ENCODE measurements at places on chromosomes 11 and 22.

GRCh38 chr11:2513441-2513840, 68.6 kb downstream of the KCNQ1 start:
- DNase-seq = no peak

DNA sequence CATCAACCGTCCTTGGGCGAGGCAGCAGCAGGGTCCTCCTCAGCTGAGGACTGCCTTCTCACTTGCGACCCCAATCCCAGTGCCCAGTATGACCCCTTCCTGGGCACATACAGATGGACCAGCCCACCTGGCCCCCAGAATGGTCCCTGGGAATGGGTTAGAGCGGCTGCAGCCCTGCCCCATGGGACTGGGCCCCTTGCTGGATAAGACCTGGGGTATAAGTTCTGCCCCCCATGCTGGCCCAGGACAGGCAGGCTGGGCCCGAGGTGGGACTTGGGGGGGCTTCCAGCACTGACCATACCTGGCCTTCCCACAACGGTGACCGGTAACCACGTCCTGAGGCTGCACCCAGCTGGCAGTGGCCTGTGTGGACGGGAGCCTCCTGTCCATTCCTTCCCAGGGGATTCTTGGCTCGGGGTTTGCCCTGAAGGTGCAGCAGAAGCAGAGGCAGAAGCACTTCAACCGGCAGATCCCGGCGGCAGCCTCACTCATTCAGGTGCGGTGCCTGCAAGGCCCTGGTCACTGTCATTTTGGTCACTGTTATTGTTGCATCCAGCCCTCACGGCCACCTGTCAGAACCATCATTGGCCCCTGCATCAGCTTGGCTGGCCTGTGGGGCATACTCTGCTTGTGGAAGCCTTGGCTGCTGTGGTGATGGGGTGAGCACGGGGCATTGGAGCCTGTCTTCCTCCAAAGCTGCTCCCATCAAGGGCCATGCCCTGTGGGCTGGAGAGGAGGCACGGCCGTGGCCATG, 114.8 kb downstream of the KCNQ1OT1 start:
- DNase-seq = no peak

DNA sequence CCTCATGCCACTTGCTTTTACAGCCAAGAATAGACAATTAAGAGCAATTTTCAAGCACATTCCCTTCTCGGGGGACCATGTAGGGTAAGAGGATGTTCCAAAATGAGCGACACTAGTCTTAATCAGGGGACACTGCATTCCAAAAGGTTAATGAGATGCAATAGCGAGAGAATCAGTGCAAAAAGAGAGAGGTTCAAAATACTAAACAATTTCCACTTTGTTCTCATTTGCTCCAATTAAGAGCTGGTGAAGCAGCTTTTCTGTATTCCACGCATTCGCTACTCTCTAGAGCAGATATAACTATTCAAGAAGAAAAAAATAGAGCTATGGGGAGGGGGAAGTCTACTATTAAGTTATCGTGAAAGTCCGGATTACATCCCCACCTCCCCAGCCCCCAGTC, 811 bp downstream of the LRRC4C start:
- no peak for DNase-seq

DNA sequence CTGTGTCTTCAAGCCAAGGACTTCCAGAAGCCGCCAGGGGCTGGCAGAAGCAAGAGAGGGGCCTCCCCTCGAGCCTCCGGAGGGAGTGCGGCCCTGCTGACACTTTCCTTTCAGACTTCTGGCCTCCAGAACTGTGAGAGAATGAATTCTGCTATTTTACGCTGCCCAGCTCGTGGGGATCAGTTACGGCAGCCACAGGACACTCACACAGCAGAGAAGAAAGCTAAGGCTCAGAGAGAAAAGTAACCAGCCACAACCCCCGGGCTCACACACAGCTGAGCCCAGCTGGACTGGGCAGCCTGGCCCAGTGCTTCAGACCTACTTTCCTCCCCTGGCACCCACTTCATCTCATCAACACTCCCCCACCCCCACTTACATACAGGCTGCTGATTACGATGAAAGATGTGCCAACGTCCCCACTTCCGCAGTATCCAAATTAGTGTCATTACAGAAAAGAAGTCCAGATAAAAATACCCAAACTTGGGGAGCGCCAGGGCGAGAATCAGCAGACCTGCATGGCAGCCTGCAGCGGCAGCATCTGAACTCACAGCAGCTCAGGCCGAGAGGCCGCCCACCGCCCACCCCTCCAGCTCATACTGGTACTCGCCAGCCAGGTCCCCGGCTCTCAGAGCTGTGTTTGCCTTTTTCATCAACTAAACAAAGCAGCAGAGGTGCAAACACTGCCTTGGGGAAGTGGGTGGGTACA, 15.3 kb downstream of the PHF21B start:
- no peak for DNase-seq

- peak; percentile 55 for DNase-seq
Measured at GRCh38 chr11:69888483-69889181, 69.4 kb upstream of the FGF3 start.

DNA sequence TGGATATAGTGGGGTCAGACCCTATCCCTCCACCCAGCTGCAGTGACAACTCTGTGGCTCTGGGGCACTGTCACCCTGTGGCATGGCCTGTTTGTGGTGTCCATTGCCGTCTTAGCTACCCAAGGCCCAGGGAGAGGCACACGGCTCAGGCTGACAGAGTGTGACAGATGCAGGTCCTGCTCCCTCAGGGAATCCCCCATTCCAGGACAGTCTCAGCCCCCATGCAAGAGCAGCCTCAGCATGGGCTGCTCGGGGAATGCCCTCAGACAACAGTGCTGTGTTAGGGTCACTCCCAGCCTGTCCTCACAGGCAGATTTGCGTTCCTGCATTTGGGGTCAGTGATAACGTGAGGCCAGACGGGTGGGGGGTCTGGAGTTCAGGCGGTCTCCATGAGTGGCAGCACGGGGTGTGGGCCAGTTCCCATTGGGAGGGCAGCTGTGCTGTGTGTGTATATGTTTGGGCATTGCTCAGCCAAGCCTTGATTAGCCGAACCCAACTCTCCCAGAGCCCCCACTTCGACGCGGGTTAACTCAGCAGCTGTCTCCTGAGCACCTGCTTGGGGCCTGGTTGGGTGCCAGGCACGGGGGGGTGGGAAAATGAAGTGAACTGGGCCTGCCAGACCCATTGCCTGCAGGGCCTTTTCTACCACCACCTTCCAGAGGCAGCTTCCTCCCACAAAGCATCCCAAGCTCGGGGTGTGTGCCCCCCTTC, 5.3 kb upstream of the KCNQ1OT1 start:
- DNase-seq = no peak

GRCh38 chr11:126343051-126343450, 12.4 kb upstream of the ST3GAL4 start:
- no peak for DNase-seq

- DNase-seq = peak; percentile 12
Measured at GRCh38 chr11:93330446-93330984, at the start of gene DEUP1. Gene DEUP1 (plus strand): TSS chr11:93330742. CDS start chr11:93332260, 1,518 bp downstream.

- DNase-seq = no peak
Measured at GRCh38 chr11:34277171-34277570, 80.6 kb downstream of the ABTB2 start.

DNA sequence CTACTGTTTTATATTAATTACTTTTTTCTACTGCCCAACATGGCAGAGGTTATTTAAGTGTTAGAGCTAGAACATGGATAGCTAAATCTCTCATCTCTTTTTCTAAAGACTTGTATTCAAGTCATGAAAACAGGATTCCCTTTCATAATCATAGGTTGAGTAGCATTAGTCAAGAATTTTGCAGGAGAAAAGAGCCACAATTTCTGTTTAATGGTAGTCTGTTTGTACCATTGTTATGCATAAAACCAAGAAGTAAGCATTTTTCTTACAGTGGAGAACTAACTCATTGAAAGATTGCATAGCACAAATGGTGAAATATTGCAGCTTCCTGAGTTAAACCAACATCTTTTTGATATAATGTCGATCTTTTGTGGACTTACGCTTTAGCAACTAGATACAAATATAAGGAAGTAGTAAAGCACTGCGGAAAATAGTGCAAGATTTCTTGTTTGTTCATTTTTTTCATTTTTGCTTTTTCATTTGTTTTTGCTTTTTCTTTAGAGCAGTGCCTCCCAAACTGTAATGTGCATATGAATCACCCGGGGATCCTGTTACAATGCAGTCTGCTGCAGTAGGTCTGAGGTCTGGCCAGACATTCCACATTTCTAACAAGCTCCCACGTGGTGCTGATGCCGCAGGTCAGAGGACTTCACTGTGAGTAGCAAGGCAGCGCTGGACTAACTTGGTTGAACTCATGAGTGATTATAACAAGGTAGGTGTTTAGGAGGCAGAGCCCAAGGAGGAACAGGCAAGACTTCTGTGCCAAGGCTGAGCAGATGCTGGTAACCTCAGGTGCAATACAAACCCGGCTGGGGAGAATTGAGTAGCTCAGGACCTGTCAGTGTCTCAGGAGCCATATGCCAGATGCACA, 4.6 kb downstream of the ETS1 start:
- DNase-seq = peak; percentile 95

DNA sequence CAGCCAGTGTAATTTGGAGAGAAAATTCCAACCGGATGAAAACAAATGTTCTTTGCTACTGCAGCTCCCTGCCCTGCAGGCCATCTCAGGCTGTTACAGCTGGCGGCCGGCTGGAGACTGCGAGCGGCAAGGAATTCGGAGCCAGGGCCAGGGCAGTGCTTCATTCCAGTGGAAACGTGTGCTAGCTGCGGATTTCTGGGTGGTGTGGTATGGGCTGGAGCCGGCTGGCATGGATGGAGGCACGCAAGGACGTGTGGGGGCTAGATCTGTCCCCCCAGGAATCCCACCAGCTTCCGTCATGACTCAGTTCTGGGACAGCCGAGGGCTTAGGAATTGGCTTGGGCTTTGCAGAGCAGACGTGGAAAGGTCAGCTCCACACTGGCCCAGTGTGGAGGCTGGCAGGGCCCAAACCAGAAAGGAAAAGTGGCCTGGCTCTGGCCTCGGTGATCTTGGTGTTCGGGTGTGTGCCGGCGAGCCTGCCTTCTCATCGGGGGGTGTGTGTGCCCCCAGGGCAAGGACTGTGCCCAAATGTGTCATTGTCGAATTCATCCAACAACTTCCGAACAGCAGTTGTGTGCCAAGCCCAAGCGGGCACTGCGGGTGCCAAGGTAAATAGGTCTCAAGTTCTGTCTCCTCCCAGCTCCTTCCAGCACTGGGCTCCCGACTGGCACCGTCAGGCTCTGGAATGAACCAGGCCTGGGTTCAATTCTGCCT, 48.1 kb upstream of the SHISAL1 start:
- peak; percentile 55 for DNase-seq

- DNase-seq = no peak
Measured at GRCh38 chr11:64499261-64500004, 91.6 kb upstream of the SLC22A12 start.

- peak; percentile 18 for DNase-seq
Measured at GRCh38 chr11:75386942-75387630, 12.2 kb upstream of the RPS3 start.

- peak; percentile 60 for DNase-seq
Measured at GRCh38 chr22:32904044-32904443, 102.5 kb downstream of the TIMP3 start.

DNA sequence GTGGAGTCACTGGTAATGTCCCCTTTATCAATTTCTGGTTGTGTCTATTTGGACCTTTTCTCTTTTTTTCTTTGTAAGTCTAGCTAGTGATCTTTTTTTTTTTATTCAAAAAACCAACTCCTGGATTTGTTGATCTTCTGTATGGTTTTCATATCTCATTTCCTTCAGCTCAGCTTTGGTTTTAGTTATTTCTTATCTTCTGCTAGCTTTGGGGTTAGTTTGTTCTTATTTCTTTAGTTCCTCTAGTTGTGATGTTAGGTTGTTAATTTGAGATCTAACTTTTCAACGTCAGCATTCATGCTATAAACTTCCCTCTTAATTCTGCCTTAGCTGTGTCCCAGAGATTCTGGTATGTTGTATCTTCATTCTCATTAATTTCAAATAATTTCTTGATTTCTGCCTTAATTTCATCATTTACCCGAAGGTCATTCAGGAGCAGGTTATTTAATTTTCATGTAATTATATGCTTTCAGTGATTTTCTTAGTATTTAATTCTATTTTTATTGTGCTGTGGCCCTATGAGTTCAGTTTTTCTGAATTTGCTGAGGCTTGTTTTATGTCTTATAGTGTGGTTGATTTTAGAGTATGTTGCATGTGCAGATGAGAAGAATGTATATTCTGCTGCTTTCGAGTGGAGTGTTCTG, 29.0 kb downstream of the PI4KA start:
- DNase-seq = no peak

DNA sequence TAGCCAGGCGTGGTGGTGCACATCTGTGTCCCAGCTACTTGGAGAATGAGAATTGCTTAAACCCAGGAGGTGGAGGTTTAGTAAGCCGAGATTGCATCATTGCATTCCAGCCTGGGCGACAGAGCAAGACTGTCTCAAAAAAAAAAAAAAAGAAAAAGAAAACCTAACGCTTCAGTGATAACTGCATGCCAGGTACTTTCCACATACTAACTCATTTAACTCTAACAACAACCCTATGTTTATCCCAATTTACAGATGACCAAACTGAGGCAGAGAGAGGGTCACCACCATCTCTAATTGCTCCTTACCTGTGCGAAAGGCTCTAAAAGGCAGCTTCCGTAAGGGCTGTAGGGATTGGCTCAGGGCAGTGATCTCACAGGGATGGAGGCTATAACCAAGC, 11.6 kb downstream of the PISD start:
- peak; percentile 93 for DNase-seq

GRCh38 chr11:26805001-26805400, 83.1 kb upstream of the SLC5A12 start:
- no peak for DNase-seq

DNA sequence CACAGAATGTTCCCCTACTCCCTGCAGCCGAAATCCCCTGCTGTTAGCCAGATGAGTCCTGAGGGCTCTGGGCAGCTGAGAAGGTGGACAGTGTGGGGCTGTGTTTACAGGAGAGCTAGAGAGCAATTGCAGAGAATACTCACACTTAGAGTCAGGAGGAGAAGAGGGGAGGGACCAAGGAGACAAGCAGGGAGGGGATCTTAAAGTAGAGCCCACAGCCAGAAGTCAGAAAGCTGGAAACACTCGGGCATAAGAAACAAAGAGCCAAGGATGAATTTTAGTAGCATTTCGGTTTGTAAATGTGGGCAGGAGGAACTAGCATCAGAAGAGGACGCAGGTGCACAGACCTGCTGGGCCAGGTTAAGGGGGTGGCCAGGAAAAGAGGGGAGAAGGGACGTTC, 1435.9 kb downstream of the BRD1 start:
- DNase-seq = no peak

DNA sequence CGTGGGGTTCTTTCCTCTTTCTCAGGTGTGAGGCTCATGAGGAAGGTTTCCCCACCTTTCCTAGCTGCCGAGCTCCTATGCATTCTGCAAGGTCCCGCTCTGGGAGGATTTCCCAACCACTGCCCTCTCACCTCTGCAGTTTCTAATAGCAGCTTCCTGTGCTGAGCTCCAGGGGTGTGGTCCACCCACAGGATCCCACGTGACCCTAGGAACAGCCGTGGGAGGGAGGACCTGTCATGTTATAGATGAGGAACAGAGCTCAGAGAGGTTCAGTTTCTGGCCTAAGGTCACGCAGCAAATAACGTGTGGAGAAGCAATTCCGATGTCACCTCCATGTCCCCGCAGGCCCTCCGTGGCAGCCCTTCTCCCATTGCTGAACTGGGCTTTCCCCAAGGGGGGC, 38.5 kb downstream of the FLRT1 start:
- peak; percentile 75 for DNase-seq

GRCh38 chr22:25497181-25497641, 67.3 kb upstream of the GRK3 start:
- DNase-seq = no peak

- DNase-seq = no peak
Measured at GRCh38 chr11:7534042-7534378, 20.2 kb downstream of the PPFIBP2 start.
